Foreskin keratinocyte (primary cell): ENCODE measurements at places on chromosomes 6 and 20. TPM values are rescaled to one million over a fixed set of nuclear protein-coding genes. Genes with fewer than 3 reads are reported as not detected.
A peak's percentile ranks its signal among the peaks of the same experiment; 100 is the strongest.

DNA sequence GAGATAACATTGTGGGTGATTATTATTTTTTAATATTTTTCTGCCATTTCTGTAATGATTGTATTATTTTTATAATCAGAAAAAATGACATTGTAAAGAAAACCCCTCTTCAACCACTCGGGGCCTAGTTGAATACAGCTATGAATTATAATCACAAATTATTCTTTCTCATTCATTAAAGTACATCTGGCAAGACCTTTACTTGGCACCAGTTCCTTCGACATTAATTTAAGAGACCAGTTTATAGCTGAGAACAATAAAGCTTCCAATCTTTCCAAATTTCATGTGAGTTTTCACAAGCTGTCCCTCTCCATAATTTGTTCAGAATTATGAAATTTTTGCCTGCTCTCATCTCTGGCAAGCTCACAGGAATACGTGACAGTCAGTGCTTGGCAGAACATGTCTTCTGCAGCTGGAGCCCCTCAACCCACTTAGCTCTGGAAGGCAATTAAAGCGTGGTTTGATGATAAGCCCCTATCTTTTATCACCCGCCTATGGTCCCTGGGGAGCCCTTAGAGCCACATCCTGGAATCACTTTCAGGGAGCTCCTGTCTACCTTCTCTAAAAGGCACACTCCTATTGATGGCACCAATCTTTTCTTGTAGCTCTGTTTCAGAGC is 237.2 kb upstream of the PRND start:
- no peak for DNase-seq

DNA sequence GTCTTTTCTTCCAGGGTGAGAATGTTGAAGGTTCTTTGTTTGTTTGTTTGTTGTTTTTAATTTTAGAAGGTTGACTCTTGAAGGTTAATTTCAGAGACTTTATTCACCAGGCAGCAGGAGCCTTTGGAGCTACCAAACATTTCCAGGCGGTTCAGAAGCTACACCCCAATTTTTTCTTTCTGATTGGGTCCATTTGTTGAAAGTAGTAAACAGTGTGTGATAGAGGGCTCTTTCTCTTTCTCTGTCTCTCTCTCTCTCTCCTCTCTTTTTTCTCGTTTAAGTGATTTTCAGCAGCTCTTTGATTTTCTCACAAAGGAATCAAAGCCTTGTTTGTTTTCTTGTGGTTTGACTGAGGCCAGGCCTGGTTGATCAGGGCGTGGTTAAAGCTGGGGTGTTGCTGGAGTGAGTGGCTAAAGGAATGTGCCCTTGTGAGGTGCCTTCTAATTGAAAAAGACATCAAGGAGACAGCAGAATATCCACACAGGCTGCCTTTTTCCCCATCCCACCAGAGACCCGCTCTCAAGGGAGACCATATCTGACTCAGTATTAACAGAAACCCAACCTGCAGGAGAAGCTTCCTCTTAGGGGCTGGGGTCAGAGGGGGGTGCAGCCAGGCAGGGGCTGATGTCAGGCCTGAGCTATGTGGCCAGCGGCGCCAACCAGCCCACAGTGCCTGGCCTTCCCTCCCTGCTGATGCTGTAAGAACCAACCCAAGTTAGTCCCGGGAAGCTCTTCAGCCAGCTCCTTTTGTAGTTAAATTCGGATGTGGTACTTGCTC is 40.4 kb upstream of the NAA20 start:
- peak; percentile 53 for DNase-seq

DNA sequence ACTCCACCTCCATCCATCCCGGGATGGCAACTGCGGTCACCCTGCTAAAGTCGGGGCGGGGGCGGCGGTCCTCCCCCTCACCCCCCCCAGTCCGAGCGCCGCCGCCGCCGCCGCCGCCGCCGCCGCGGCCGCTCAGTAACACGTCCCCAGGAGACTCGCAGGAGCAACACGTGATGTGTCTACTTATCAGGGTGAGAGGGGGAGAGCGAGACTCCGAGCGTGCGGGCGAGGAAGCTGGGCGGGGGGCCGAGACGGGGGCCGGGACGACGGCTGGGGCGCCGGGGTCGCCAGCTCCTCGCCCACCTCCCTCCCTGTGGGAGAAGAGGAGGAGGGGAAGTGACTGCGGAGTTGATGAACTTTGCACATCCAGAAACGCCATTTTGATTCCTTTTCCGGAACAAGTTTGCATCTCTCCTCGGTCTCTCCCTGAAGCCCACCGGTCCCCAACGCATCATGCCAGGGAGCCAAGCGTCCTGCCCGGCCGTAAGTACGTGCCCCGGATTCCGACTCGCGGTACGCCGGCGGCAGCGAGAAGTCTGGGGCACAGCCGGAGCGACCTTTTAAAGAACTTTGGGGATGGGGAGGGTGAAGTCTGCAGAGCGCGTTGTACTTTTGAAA is at the start of gene RREB1:
Gene RREB1, plus strand, starts transcription at position 384 of the 618 bp plus-strand sequence. CDS start 73,951 bp downstream, outside the sequence.
- DNase-seq, result no peak

DNA sequence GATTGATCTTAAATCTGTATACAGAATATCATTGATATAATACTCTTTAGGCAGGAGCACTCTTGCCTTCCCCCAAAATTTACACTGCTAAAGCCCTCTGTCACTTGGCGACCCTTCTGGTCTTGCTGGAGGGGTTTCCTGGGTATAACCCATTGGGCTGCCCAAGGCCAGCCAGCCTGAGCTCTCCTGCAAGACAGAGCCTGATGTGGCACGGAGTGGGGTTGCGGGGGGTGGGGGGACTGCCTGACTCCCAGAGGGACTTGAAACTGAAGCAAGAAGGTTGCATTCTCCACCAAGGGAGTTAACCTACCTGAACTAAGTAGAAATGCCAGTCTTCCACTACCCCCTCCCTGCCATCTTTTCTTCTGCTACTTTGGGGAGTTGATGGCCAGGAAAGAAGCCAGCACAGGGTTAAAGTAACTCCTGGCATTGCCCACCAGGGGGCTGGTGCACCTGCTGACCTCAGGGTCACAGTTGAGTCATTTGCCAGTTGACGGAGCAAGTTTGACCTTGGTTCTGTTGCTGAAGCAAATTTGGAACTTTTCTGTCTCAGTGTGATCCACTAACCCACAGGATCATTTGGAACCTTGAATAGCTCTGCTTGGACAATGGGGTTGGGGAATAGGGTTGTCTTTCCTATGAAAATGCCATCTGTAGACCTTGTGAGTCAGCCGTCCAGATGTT is 79.4 kb downstream of the ASXL1 start:
- no peak for DNase-seq

DNA sequence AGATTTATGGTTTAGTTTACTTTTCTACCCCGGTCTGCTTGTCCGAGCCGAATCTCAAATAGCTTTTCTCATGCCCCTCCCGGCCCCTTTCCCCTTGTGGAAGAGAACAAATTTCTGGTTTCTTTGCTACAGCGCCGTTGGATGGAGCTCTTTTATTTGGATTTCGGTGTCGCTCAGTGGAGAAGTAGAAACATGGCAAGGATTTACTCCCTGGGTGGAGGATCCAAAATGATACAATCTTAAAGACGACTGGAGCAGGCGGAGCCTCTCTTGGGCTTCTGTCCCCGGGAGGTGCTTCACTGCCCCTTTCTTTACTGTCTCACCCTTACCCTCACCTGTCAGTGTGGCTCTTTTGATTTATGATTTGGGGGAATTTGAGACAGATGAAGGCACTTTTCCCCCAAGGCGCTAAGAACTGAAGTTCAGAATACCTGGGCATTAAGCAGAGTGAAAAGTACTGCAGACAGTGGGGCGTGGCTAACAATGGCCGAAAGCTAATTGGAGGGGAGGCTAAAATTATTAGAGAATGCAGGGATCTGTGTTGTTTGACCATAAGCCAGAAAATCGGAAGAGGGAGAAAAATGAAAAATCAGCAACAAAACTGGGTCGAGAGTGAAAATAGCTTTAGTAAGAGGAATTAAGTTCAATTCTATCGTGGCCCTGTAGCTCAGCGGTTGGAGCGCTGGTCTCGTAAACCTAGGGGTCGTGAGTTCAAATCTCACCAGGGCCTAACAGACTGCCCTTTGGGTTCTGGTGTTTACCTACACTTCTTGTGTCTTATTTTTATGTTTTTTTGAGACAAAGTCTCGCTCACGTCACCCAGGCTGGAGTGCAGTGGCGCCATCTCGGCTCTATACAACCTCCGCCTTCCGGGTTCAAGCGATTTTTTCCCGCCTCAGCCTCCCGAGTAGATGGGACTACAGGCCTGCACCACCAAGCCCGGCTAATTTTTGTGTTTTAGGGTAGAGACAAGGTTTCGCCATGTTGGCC is 145.1 kb upstream of the ZNF184 start:
- DNase-seq, result peak; percentile 79

DNA sequence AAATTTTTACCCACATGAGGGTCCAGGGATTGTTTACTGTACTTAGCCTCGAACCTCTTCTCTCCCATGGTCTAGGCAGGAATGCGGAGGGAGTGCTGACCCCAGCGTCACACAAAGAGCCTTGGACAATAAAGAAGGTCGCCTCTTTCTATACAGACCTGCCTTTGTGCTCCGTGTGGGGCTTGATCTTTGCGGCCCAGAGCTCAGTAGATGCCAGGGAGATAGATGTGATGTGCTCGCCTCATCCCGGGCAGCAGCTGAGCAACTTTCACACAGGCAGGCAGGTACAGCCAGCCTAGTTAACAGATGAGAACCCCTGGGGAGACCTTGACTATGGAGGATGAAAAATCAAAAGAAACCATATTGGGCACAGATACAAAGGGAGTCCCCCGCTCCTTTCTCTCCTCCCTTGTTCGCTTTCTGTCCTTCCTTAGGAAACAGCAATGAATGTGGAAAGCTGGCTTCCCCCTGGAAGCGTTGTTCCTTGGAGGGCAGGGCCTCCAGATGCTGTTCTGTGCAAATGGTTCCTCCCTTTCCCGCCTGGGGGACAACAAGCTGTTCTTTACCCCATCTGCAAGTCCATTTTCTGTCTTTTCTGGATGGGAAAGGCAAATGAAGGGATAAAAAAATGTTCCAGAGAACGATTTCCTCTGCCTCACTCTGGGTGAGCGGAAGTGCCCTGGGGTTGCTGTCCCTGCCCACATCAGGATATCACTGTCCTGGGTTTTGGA is 128.3 kb downstream of the OLIG3 start:
- no peak for DNase-seq

DNA sequence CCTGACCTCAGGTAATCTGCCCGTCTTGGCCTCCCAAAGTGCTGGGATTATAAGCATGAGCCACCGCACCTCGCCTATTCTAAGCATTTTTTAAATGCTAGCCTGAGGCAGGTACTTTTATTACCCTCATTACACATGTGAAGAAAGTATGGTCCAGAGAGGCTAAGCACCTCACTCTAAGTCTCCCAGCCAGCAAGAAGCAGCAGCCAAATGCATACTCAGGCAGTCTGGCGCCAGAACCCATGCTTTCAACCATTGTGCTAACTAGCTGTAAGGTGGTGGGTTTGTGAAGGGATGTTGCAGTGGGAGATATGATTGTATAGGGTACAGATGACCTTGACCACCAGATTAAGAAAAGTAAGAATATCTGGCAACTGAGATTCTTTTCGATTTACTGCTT is 26.1 kb upstream of the RIPOR2 start:
- DNase-seq, result no peak

GRCh38 chr6:63790334-63790733 is 154.7 kb downstream of the PHF3 start:
- DNase-seq, result no peak

DNA sequence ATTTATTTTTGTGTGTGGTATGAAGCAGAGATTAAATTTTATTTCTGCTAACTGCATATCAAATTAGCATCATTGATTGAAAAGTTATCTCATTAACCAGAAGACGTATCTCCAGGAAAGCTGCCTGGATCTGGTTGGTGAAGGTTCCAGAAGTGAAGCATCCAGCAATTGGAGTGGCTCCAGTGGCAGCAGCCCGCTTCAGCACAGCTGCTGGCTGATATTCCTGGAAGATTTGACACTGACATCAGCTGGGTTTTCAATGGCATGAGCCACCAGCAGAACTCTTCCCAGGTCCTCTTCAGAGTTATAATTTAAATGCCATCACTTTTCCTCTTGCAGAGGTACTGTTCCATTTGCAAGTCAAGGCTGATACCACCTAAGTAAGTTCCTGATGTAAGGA is 363.5 kb downstream of the BCKDHB start:
- DNase-seq, result no peak

DNA sequence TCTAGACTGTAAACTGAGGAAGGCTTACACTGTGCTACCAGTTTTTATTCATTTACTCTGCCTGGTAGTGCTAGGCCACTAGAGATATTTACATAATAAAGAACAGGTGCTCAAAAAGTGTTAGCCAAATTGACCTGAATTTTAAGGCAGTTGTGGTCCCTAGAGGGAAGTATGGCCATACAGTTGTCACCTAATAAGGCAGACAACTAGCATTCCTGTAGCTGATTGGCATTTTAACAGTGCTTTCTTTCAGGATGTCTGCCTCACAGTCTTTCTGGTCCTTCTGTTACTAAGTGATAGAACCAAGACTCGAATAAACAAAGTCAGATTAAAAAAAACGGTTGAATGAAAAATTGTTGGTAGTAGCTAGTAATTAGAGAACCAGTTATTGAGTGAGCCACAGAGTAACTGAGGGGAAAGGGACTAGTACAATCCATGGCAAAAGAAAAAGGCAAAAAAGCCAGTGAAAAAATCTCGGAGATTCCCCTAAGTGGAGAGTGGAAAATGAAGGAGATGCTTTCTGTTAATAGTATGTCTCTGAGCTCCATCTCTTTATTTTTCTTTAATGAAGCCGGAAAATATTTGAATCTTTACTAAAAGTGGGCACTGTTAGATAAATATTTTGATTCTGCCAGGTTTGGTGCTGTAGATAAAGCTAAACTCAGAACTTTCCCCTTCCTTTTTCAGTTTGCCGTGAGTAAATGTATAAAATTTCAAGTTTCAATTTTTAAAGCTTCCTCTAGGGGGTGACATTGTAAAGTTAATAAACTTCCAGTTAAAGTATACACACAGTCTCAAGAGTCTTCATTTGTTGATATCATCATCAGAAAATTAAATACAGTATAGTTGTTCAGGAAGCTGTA is 9.1 kb downstream of the VTA1 start:
- no peak for DNase-seq

The ERVFRD-1 gene
- not detected in 2 replicates for total RNA-seq

The PEX3 gene
- total RNA-seq, result 30.1 and 35.8 TPM in 2 replicates

The NMBR gene
- not detected in 2 replicates for total RNA-seq

The MAFB gene
- 0.18 and 0.34 TPM in 2 replicates for total RNA-seq

The KATNA1 gene
- 23.5 and 23.9 TPM in 2 replicates for total RNA-seq

The REM1 gene
- not detected in 2 replicates for total RNA-seq
